ENCODE measurements at places on chromosomes 4 and X.

DNA sequence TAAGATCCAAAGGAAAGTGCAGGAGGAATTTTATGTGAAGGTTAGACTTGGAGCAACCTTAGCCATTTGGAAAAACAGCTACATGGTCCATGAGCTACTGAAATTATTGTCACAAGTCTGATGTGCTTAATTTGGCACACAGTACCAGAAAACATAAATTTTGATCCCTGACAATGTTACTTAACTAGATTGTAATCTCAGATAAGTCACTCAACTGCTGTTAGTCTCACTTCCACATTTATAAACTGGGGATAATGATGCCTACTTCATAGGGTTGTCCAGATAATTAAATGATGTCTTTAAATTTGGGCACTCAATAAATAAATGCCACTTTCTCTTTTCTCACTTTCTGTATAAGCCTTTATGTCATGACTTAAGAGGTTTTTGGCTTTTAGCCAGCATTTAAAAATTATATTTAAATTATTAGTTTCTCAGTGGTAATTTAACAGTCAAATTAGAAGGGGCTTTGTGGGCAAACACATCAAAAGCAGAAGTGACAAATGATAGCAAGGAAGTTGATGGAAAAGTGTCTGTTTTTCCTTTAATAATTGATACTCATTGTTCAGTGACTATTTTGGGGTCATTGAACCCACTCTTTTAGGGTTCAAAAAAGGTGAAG lies 58.3 kb downstream of the PAQR3 start:
- no peak for DNase-seq

GRCh38 chr4:65066106-65066505 lies 604.2 kb downstream of the EPHA5 start:
- no peak for DNase-seq

GRCh38 chr4:175054980-175055379 lies 136.8 kb downstream of the ADAM29 start:
- DNase-seq, result no peak

- DNase-seq, result peak; percentile 83
These were observed 9.8 kb upstream of the ANXA5 start for GRCh38 chr4:121706595-121707021.

DNA sequence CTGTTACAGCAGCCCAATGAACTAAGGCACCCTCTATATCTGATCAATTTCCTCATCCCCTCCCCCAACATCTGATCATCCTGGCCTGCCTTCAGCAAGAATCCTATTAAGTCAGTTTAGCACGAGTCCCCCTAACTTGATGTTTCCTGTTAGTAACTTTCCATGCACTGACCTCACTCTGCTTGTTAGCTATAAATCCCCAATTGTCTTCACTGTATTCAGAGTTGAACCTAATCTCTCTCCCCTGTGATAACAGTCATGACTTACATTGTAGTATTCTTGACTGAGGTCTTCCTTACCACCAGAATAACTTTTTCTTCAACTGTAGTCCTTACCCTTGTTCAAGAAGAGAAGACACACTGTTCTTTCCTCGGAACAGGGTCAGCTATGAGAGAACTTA lies 8.5 kb downstream of the ANXA5 start:
- DNase-seq, result no peak

DNA sequence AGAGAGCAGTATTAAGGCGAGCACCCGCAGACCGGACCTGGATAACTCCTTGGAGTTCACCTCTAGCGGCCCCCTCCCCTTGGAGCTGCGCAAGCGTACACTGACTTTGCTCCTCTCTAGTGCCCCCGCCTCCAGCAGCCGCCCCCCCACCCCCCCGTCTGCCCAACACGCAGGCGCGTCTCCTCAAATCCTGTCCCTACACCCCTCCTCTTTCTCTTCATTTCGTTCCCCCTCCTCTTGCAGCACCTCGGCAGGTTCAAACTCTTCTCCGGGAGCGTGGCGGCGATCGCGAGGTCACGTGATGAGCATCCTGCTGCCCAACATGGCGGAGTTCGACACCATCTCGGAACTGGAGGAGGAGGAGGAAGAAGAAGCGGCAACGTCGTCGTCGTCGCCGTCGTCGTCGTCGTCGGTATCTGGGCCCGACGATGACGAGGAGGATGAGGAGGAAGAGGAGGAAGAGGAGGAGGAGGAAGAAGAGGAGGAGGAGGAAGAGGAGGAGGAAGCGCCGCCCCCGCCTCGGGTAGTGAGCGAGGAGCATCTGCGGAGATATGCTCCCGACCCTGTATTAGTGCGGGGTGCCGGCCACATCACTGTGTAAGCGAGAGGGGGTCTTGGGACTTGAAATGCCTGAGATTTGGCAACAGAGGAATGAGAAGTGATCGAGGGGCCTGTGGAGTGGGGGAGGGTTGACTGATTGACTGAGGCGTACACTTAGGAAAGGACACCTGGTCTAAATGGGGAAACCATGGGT lies at the start of gene CHIC1:
CHIC1 (plus strand) TSS at position 214 of the 754 bp plus-strand sequence; CDS start at position 302, 88 bp downstream.
- DNase-seq, result peak; percentile 77

DNA sequence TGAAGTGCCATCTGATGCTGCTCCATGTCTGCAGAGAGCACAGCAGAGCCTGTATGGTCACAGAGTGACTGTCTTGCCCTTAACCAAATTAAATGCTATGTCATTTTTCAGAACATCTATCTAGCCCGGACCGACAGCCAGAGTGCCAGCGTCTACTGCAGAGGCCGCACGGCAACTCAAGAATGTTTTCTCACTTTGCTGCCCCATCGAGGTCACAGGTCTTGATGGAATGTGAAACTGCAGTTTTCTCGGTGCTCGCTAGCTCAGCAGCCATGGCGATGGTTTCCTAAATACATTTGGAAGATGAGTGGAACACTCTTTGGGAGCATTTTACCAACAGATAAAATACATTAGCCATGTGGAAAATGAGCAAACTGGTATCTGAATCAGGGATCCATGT lies 125.7 kb downstream of the ENPP6 start:
- no peak for DNase-seq

- no peak for DNase-seq
These were observed 595 bp downstream of the KLHL34 start for GRCh38 chrX:21657318-21658151.

- DNase-seq, result peak; percentile 8
These were observed 94.1 kb upstream of the WDR17 start for GRCh38 chr4:175971388-175972179.

DNA sequence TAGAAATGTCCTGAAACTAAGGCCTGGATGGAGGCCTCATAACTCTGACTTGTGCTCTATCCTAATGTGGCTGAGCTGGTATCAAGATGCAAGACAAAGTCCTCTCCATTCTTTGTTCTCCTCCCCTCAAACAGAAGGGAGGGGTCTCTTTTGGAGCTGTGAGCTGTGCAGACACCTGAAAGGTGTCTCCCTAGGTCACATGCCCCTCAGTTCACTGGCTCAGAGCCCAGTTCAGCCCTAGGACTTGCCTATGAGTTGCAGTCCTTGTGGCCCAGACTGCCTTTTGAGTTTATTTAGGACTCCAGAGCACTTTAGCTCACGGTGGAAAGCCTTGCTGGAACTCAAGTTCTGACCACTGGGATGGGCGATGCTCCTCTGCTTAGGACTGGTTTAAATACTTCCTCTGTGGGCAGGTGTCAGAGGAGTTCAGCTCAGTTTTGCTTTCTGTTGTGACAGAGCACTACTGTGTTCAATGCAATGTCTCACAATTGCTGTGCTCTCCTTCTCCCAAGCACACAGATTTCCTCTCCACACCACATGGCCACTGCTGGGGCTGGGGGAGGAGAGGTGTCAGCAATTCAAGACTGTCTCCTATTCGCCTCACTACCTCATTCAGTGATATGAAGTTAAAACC lies 84.8 kb upstream of the ZNF827 start:
- DNase-seq, result no peak

- DNase-seq, result no peak
These were observed 35.2 kb upstream of the GRIA2 start for GRCh38 chr4:157185363-157185762.

GRCh38 chrX:107451731-107452130 lies 2.3 kb downstream of the FRMPD3 start:
- DNase-seq, result no peak

DNA sequence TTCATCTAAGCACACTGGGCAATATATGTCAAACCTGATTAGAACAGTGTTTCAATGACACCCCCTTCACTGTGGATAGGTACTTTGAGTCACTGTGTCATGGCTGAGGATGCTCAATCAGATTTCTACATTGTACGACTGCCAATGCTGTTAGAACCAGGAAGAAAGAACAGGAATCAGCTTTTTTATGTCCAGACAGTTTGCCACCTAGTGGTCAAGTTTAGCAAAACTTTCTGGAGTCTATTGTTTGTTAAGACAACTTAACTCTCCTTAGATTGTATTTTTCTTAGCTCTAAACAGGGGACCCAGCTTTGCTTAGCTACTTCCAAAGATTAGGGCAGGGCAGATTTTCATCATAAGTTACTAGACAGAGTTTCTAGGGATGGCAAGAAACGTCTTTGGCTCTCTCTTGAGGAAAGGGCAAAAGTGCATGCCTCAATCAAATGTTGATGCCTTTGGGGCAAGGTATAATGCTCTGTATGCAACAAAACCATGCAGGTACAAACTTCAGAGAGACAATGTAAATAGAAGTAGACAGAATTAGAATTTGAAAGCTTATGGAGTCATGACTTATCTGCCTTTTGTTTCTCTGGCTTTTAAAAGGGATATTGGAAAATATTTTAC lies 40.5 kb upstream of the BMP3 start:
- peak; percentile 85 for DNase-seq

DNA sequence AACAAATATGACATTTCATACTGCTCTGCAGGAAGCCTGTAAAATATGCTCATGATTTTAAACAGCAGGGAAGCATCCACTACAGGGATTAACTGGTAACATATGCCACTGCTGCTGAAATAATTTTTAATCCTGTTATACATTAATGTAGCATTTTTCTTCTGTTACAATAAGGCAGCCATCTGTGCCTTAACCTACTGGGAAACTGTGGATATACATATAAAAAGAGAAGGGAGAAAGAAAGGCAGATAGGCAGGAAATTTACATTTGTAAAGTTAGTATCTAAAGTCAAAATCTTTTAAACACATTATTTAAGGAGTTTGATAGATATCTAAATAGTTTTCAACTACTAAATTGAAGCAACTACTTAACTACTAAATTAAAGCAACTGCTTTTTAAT lies 514.6 kb upstream of the KLHL4 start:
- no peak for DNase-seq

DNA sequence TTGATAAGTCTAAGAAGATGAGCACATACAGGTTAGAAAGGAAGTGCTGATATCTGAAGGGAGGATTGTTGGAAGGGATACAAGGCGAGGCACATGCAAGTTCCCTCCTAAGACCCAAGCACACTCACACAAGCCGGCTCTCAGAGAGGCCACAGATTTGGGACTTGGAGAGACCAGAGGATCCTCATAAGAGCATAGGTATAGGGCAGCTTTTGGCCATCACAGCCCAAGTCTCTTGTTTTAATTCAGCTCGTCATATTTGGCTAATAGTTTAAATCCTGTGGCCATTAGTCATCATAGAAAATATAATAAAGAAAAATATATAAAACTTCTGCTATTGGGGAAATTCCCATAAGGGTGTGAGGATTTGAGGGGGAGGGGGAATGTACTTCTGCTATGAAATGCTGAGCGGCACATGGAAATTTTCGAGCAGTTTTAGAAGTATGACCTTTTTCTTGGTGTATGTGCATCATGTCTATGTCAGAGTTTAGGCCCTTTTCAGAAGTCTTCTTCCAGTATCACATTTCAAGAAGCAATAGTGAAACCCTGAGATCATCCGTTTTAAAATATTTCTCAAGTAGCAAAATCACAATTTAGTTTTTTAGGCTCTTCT lies 97.7 kb downstream of the NFKB1 start:
- DNase-seq, result peak; percentile 71

GRCh38 chr4:99763635-99764101 lies 53.0 kb upstream of the DAPP1 start:
- peak; percentile 67 for DNase-seq

GRCh38 chr4:71553605-71554004 lies 214.8 kb downstream of the SLC4A4 start:
- DNase-seq, result peak; percentile 51

DNA sequence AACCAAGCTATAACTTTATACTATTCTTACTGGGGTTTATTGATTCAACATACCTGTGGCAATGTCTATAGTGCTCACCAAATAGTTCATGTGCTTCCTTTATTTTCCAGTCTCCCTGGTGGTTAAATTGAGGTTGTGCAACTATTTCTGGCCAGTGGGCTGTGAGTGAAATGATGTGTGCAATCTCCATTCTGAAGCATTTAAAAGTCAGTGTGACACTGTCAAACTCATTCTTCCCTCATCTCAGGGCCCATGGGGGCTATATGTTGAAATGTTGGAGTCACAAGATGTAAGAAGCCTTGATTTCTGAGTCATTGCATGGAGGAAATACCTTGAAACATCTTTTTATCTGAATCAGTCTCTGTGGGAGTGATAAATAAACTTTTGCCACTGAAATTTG lies 414.3 kb upstream of the RPS6KA3 start:
- DNase-seq, result peak; percentile 8

DNA sequence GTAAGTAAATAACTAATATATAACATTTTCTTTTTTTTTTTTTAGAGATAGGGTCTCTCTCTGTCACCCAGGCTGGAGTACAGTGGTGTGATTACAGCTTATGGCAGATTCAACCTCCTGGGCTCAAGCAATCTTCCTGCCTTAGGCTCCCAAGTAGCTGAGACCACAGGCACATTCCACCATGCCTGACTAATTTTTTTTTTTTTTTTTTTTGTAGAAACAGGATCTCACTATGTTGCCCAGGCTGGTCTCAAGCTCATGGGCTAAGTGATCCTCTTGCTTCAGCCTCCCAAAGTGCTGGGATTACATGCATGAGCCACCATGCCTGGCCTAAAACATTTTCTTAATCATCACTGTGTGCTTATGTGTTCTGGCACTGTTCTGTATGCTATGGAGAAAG lies 32.8 kb downstream of the MGARP start:
- peak; percentile 46 for DNase-seq

GRCh38 chr4:167722487-167722808 lies 369.9 kb upstream of the ANXA10 start:
- no peak for DNase-seq

DNA sequence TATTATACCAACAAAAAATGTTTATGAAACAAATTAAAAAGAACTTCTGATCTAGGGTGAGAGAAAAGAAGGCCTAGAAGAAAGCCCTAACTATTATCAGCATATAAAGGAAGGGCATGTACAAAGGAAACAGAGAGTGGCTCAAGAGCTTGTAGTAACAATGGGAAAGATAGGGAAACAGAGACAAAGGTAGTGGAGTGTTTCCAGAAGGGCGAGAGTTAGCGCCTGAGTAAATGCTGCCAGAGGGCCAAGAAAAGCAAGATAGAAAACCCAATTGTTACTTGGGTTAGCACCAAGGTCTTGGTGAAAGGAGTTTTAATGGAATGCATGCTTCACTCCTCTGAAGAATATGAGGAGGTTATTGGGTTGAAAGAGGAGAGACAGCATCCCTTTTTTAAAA lies 16.5 kb upstream of the MSL3 start:
- no peak for DNase-seq

GRCh38 chr4:137125011-137125410 lies 407.3 kb downstream of the PCDH18 start:
- DNase-seq, result peak; percentile 10

GRCh38 chr4:176099314-176099713 lies 33.7 kb downstream of the WDR17 start:
- peak; percentile 16 for DNase-seq

- peak; percentile 5 for DNase-seq
These were observed 69.2 kb downstream of the PTCHD1 start for GRCh38 chrX:23403849-23404248.

All from choroid plexus epithelial cell (primary cell).